ENCODE measurements at places on chromosomes 2 and 18.

DNA sequence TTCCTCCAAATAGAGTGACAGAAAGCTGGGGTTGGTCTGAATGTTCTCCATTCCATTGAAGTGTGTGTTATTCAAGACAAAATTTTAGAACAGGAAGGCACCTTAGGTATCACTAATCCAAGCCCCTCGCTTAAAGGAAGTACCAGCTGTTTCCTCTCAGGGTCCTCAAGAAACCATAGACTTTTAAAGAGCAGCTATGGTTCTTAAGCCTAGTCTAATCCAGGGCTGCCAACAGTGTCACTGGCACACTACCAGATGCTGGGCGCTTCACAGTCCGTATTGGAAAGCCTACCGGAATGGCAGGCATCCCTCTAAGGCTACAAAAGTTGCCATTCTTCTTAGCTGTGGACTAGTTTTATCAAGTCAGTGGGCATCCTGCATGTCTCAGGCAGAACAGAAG, 1.9 kb downstream of the NEMP2 start:
- no peak for DNase-seq

GRCh38 chr2:63628403-63628942, 39.7 kb downstream of the MDH1 start:
- DNase-seq, result no peak

GRCh38 chr18:58886864-58887612, 22.4 kb downstream of the ZNF532 start:
- no peak for DNase-seq

DNA sequence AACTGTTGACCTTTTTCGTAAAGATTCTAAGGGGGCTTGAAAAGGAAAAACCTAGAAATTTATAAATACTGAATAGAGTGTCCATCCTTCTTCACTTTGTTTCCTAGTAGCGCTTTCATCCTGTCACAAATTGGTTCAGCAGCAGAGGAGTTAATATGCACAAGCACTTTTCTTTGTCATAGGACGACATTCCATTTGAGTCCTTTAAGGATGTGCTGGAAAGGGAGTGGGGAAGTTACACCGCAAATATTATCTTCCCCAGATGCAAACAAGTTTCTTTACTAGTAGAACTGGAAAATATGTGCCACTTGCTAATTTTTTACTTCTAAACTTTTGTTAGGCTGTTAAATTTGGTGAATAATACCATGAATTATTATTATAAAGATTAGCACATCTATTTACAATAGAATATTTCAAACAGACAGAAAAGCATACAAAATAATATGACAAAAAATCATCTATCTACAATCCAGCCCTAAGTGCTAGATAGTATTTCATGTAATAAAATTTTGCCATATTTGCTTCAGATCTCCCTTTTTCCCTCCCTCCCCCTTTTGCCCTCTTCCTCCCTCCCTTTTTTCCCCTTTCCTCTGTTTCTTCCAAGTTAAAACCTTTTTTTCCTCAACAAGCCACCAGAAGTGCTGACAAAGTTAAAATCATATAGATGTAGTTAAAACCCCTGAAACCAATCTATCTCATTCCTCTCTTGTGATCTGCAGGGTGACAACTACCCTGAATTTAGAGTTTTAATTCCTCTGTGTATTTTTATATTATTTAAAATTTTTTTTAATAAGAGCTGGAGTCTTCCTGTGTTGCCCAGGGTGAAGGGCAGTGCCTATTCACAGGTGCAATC, 50.5 kb upstream of the MAP4K3 start:
- no peak for DNase-seq

DNA sequence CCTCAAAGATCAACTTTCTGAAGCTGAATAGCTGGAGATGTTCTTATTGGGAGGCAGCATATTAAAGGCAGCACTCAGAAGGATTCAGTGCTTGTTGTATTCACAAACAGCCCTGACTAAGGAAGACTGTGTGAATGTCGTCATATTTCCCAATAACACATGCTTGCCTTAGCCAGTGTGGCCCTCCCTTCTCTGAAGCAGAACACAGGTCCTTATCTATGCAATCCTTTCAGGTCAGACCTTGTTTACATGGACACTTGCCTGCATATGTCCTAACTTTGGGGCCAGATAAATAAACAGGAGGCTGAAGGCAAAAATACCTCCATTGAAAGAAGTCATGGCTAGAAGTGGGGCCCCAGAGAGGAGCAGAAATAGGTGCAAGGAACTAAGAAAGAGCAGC, 97.2 kb downstream of the SLC4A3 start:
- no peak for DNase-seq

GRCh38 chr2:25757906-25758305, 84.5 kb upstream of the DTNB start:
- DNase-seq, result no peak

DNA sequence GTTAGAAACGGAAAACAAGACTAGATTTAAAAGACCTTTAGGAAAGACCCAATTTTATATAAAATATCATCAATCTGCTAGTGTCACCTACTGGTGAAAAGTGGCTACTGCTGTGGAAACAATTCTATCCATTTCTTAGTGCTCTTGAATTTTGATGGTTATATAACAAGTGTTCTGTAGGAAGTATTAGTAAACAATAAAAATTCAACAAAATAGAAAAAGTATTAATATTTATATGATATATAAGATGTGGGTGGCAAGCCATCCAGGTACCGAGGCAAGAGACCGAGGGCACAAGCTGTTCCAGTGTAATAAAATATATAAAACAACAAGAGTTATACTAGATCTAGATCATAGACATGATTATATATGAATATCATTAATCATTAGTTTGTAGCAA, 6.2 kb upstream of the TMEM87B start:
- no peak for DNase-seq

- DNase-seq, result no peak
These were observed 122.3 kb downstream of the GLI2 start for GRCh38 chr2:120857931-120858330.

GRCh38 chr2:234950730-234951663, 820 bp upstream of the SH3BP4 start:
- no peak for DNase-seq

GRCh38 chr18:23270986-23271680, 135.8 kb downstream of the CABLES1 start:
- DNase-seq, result no peak

GRCh38 chr2:41736105-41736567, 311.7 kb upstream of the PKDCC start:
- no peak for DNase-seq

DNA sequence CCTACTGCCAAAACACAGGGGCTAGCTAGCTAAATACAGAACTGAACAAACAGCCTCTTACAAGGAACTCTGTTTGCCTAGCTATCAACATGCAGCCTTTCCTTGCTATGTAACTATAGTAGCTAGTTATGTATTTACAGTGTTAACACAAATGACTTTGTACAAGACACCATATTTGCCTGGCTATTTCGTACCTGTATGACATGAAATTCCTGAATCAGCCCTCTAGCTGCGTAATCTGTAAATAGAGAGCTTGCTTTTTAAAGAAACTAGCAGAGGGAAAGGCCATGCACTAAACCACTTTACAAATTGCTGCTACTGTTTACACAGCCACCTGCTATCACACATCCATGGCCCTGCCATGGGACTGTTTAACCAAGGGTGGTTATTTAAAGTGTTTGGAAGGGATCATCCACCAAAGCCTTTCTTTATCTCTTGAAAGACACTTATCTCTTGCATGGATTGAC, 248.7 kb downstream of the TFCP2L1 start:
- no peak for DNase-seq

DNA sequence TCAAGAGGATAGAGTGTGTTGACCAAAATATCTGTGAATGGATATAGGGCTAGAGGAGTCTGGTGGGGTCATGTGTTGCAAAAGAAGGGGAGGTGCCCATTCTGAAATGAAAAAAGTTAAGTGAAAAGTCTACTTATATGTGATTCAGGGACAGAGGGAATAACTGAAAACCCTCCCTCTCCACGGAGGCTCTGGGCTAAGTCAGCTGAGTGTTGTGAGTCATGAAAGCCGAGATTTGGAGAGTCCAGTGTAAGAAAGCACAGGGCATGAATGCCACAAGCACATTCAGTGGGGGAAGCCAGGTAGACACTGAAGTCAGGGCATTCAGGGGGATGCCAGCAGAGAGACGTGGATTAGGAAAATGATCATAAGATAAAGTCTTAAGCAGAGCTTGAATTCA, 871.9 kb downstream of the TSN start:
- no peak for DNase-seq

DNA sequence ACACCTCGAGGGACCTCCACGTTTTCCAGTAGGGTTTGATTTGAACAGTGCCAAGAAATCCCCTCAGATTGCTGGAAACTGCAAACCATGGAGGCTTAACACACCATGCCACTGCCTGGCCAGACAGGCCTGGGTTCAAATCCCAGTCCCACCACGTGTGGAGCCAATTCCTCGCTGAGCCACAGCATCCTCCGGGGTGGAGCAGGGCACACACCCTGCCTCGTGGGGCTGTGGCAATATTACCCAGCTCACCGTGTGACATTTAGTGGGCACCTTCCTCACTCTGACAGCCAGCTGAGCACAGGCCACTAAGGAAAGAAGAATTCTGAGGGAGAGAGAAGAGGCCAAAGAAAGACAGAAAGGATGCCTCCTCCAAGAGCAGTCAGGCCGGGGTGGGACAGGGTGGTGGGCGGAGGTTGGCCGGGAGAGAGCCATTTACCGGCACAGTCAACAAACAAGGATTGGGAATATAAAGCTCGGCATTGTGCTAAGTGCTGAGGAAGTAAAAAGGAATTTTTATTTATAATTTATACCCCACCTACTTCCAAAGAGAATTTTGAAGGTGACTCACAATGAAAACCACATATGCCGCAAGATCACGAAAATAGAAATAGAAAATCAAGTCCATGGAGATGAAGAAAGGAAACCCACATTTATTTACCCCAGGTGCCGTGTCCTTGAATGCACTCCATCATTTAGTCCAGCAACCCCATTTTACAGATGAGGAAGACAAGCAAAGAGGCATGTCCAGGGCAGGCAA, 111.5 kb downstream of the MCFD2 start:
- DNase-seq, result no peak

- DNase-seq, result no peak
These were observed 183.2 kb upstream of the KYNU start for GRCh38 chr2:142694282-142694681.

GRCh38 chr18:14075196-14075595, 57.0 kb downstream of the ZNF519 start:
- no peak for DNase-seq

- DNase-seq, result no peak
These were observed 56.6 kb downstream of the TRPM8 start for GRCh38 chr2:233973786-233974185.

DNA sequence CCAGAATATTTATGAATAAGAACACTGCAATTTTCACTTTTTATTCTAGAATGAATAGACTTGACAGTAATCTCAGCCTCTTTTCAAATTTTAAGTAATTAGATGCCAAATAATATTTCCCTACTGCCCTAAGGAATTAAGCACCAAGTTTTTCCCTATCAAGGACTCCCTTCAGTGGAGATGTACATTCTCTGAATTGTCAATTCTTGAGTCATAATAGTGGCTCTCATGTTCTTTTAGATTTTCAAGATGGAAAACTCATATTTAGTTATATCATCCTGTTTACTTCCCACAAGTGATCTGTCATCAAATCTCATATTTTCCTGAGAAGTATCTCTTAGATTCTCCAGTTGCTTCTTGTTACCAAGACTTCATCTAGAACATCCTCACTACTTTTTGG, 1248.9 kb upstream of the CHAC2 start:
- DNase-seq, result no peak

- DNase-seq, result no peak
These were observed 58.9 kb upstream of the STON1 start for GRCh38 chr2:48471048-48471474.

- no peak for DNase-seq
These were observed 906.1 kb downstream of the SLC4A3 start for GRCh38 chr2:220533485-220533884.

GRCh38 chr2:215140166-215140707, 1.8 kb upstream of the ABCA12 start:
- no peak for DNase-seq

DNA sequence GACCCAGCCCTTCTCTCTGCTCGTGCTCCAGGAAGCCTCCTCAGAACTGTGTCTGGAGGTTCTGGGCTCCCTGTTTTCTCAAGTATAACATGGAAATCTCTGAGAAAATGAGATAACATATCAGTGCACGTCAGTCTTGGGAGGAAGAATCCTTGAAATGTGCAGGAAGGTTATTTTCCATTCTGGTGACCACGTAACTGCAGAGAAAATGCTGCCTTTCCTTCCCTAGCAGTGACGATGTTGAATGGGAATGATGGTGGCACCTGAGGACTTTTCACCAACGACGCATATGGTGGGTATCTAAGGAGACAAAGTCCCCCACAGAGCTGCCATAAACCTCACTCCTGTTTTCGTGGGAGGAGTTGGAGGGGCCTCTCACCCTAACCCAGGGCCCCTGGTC, 272.1 kb upstream of the SIX2 start:
- DNase-seq, result no peak

GRCh38 chr2:105926960-105927678, 182.4 kb downstream of the NCK2 start:
- peak; percentile 19 for DNase-seq

- peak; percentile 52 for DNase-seq
These were observed 81.5 kb downstream of the CHRNA1 start for GRCh38 chr2:174682578-174683391.

GRCh38 chr18:22293417-22293816, 124.0 kb downstream of the GATA6 start:
- no peak for DNase-seq

DNA sequence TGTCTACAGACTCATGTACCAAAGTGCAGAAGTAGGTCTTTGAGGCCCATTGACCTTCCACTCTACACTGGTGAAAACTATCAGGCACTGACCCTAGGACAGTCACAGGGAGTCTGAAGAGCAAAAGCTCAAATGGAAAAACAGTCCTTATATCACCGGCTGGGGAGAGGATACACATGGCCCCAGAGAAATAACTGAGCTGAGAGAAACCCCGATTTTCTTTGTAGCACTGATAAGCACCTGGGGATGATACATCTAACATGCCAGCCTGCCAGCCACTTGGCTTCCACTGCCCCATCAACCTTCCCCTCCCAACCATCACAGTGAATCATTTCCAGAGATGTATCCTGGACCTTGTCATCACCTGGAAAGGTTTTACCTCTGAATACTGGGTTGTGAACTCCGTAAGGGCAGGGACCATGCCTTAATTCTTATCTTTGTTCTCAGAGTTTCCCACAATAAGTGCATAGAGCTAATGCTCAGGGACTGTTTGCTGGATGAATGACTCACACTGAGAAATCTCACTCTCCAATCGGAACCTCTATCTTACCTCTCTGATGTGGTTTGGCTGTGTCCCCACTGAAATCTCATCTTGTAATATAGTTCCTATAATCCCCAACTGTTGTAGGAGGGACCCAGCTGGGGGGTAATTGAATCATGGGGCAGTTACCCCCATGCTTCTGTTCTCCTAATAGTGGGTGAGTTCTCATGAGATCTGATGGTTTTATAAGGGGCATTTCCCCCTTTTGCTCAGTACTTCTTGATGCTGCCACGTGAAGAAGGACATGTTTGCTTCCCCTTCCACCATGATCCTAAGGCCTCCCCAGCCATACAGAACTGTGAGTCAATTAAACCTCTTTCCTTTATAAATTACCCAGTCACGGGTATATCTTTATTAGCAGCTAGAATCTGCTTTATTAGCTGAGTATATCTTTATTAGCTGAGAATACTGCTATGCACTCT, 37.1 kb downstream of the EVA1A start:
- DNase-seq, result no peak

- DNase-seq, result no peak
These were observed 370.4 kb downstream of the SOCS6 start for GRCh38 chr18:70659036-70659925.
